ENCODE measurements at places on chromosomes 1 and 21.

- no peak for DNase-seq
- no peaks in the 10 kb centered on the region for H3K27me3 ChIP-seq
- no peaks in the 10 kb centered on the region for H3K4me1 ChIP-seq
- no peak overlapping the region for H3K4me3 ChIP-seq
Observed at GRCh38 chr1:183002267-183002666, 21.0 kb upstream of the LAMC1 start.

DNA sequence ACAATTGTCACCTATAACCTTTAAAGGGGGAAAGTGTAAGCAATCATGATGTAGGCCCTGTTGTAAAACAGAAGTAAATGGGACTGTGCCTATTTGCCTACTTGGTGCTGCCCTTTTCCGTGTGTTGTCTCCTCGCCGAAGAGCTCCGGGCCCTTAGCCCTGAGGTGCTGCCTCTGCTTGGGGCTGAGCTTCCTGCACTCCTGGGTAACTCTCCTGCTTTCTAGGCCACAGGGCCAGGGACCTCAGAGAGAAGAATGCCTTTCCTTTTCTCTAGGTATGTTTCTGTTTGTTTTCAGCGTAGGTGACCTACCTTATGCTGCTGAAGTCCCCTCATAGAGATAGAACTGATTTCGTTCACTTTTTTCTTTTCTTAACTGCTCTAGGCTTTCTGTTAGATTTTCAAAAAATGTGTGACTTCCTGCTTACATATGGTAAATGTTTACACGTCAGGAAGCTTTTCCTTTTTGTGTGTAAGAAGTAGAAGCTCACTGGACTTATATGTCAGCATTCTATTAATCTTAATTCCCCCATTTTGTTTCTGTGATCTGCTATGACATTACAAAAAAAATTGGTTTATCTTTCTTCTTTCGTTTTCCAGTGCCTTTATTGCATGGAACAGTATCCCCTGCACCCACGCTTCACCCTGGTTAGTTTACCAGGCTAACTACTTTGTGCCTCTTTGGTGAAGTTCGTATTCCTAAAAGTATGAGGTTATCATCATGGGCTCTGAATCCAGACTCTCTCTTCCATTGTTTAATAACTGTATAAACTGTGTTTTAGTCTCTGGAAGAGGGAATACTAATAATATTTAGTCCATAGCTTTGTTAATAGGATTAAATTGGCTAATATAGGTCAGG is 61.7 kb downstream of the ITSN1 start:
- H3K36me3 ChIP-seq = no peaks in the 10 kb centered on the region
- no peak overlapping the region for H3K4me3 ChIP-seq
- DNase-seq = no peak
- H3K4me1 ChIP-seq = peaks cover 3% of the 10 kb centered on the region

DNA sequence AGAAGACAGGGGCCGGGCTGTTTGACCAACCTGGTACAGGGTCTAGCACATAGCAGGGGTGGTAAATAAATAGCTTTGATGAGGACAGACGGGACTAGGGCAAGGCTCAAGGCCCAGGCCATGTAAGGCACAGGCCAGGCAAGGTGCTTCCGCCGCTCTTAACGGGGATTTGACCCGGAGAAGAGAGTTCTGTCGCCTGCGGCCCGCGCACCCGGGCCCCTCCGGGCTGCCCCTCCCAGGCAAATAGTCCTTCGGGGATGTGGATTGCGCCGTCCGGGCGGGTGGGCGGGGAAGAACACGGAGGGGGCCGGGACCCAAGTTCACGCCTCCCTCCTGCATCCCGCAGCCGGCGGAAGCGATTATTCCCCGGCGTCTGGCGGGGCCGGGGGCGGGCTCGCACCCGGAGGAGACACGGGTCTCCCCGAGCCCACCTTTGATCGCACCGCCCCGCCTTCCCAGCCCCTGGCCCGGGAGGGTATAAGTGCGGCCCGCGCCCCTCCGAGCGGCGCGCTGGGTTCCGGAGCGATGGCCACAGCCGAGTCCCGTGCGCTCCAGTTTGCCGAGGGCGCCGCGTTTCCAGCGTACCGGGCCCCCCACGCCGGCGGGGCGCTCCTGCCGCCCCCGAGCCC is at the start of gene MIXL1:
MIXL1 (plus strand) TSS at position 508 of the 629 bp plus-strand sequence; CDS start at position 526, 18 bp downstream.
- DNase-seq = peak; percentile 21
- H3K4me1 ChIP-seq = peaks cover 9% of the 10 kb centered on the region
- H3K4me3 ChIP-seq = peak within 1 kb of the TSS; percentile 57
- H3K27me3 ChIP-seq = no peaks in the 10 kb centered on the region
- no peaks in the 10 kb centered on the region for H3K36me3 ChIP-seq

DNA sequence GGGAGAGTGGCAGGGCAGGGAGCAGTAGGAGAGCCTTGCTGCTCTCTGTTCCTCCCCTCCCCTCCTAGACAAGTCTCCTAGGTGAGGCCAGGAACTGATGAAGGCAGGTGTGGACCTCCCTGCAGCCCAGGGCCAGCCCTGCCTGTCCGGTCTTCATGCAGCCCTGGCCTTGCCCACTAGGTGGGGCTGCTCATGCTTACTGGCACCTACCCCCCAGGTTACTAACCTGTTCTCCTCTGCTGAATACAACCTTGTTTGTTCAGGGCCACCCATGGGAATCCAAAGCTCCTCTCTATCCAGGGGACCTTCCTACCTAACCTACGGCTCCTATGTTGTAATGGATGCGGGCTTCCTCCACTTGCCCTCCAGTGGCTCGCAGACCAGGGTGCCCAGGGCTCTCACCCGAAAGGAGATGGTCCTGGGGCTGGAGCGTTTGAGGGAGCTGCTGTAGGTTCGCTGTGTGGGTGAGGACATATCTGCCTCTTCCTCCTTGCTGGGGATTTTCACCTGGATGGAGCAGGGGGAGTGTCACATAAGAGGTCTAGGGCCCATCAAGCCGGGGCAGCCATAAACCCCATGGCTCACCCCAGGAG is 7.9 kb upstream of the TNNT2 start:
- peak overlapping the region; percentile 86 for H3K27ac ChIP-seq
- peaks cover 50% of the 10 kb centered on the region for H3K4me1 ChIP-seq
- no peaks in the 10 kb centered on the region for H3K27me3 ChIP-seq
- peak; percentile 80 for DNase-seq
- no peak overlapping the region for H3K4me3 ChIP-seq

DNA sequence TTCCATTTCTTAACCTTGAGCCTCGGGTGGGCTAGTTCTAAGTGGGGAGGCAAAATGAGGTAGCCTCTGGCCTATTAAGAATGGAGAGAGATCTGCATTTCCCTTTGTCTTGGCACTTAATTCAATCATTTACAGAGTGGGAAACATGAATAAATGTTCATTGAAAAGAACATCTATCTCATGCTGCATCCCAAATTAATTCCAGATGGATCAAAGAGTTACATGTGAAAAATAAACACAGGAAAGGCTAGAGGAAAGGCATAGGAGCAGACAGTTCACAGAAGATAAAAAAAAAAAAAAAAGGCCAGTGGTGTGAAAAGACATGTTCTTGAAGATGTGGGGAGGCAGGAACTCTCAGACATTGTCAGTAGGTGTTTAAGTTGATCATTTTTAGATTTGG is 35.7 kb upstream of the EPS8L3 start:
- no peaks in the 10 kb centered on the region for H3K4me1 ChIP-seq
- H3K4me3 ChIP-seq = no peak overlapping the region
- DNase-seq = no peak
- no peaks in the 10 kb centered on the region for H3K27me3 ChIP-seq
- no peaks in the 10 kb centered on the region for H3K36me3 ChIP-seq
- H3K27ac ChIP-seq = no peak overlapping the region

Data from cardiac muscle cell (in vitro differentiated cells and primary cell).